Adipose tissue (tissue), 3 donors: ENCODE measurements at places on chromosomes 5 and 9. TPM values are rescaled to one million over a fixed set of nuclear protein-coding genes. Genes with fewer than 3 reads are reported as not detected.

The SPATA31A3 gene
- polyA plus RNA-seq, result not detected

The EQTN gene
- not detected for polyA plus RNA-seq

The PBX3 gene
- 13.2 TPM for polyA plus RNA-seq

The LCN6 gene
- polyA plus RNA-seq, result 4.7 TPM

The PSMD5 gene
- 25.9 TPM for polyA plus RNA-seq

The ANKRD20A1 gene
- 3.0 TPM for polyA plus RNA-seq

The SLC34A3 gene
- 0.04 TPM for polyA plus RNA-seq

The SLC6A7 gene
- polyA plus RNA-seq, result not detected

The PFN3 gene
- not detected for polyA plus RNA-seq

The KLF4 gene
- polyA plus RNA-seq, result 11.6 TPM

The MATR3 gene
- 56.7 TPM for polyA plus RNA-seq

The EGFLAM gene
- polyA plus RNA-seq, result 25.9 TPM
